ENCODE measurements at places on chromosomes 2 and 18.

GRCh38 chr18:38756436-38756835 lies 1190.8 kb upstream of the CELF4 start:
- DNase-seq, result no peak

GRCh38 chr2:54859997-54860701 lies 136.7 kb downstream of the EML6 start:
- DNase-seq, result peak; percentile 89

GRCh38 chr2:231201475-231201814 lies 3.0 kb downstream of the ARMC9 start:
- DNase-seq, result no peak

DNA sequence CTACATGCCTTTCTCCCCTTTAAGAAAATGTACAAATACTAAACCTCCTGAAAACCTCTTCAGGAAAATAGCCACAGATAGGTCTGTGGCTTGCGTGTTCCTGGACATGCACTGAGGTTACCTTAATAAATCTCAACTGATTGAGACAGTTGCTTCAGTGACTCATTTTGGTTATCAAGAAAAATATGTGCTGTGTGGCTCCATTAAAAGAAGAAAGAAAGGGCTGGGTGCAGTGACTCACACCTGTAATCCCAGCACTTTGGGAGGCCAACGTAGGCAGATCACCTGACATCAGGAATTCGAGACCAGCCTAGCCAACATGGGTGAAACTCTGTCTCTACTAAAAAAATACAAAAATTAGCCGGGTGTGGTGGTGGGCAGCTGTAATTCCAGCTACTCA lies 27.1 kb downstream of the CREG2 start:
- DNase-seq, result peak; percentile 9

DNA sequence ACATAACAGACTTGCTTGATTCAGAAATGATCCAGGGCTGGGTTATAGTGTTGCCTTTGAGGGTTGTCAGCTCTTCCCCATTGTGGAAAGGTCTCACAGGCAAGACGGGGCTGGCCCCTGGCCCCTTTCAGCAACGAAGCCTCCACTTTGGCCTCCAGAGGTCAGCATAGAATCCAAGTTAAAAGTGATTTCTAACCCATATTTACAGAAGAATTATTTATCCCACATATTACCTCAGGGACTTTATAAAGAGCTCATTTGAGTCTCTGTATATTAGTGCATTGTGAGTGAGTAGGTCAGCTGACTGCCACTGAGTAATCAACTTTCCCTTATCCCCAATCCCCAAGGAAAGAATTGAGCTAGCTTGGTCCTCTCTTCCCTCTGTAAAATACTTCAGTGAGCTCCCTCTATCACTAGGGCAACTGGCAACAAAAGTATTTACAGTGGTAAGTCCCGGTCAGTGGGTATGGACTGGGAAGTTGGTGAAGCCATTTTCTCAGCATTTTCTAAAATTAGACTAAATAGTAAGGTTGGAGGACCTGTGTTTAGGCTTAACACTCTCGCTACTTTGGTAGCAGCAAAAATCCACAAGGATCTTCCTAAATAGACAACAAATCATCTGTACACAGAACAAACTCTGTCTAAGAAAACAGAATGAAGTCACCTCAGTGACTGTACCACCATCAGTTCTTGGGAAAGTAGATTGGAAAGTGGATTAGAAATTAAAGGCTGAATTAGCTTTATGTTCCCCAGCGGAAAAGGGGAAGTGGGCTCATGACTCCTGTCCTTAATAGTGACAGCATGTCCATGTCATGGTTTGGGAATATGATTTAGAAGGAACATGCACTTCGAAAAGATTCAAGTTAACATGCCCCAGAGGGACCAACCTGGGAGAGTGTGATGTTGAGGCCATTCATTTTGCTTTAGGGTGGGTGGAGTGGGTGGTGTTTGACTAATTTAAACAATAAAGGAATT lies 171.0 kb upstream of the SIX3 start:
- DNase-seq, result no peak

GRCh38 chr18:45324495-45325113 lies 290.7 kb upstream of the SLC14A2 start:
- peak; percentile 90 for DNase-seq

- DNase-seq, result no peak
Observed at GRCh38 chr2:181367906-181368435, 89.2 kb upstream of the ITGA4 start.

DNA sequence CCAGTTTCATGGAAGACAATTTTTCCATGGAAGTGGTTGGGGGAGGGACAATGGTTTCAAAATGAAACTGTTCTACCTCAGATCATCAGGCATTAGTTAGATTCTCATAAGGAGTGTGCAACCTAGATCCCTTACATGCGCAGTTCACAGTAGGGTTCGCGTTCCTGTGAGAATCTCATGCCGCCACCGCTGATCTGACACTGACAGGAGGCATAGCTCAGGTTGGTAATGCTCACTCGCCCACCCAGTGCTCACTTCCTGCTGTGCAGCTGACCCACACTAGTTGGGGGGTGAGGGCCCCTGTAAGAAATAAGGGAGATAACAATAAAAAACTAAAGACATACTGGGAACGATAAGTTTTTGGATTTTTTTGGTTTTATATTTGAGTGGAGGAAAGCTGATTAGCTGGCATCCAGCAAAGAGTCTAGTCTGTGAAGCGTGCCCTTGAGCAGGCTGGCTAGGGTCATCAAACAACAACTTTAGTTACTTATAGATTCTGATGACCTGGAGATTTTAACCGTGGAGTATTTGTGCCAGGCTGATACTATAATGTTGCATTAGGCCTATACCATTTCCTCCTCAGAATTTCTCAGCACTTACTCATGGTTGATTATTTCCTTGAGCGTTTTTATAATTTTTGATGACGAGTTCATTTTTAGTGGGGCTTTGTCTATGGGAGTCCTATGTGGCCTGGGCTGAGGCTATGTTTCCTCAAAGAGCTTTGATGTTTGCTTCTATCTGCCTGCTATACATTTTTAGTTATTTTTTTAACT lies 6.3 kb upstream of the MCFD2 start:
- peak; percentile 65 for DNase-seq

DNA sequence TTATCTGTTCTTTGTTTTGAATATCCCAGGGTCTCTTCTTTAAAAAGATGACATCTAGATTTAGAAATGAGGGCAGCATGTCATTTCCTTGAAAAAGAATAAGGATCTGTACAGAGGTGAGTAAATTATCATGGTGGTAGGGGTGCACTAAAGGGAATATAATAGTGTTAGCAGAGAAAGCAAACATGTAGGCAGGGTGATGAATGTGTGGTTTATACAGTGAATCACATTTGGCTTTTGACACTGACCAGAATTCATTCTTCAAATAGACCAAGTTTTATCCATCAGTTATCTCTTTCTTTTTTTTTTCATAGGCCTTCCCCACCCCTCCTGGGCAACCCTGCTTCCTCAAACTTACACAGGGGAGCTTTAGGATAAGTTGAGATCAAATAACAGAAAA lies 184.5 kb upstream of the LRP1B start:
- DNase-seq, result no peak

DNA sequence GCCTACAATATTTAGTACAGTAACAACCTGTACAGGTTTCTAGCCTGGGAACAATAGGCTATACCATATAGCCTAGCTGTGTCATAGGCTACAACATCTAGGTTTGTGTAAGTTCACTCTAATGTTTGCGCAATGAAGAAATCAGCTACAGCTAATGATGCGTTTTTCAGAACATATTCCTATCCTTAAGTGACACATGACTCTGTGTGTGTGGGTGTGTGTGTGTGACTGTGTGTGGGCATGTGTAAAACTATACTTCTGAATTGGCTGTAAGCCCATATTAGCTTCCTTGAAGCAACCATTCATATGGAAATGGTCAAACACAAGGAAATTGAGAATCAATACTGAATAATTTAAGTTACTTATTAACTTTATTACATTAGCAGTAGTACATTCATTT lies 120.8 kb upstream of the SULT1C3 start:
- no peak for DNase-seq

GRCh38 chr2:71064754-71065621 lies 3.5 kb upstream of the NAGK start:
- DNase-seq, result no peak

- no peak for DNase-seq
Observed at GRCh38 chr18:66461344-66461743, 142.5 kb downstream of the CDH19 start.

DNA sequence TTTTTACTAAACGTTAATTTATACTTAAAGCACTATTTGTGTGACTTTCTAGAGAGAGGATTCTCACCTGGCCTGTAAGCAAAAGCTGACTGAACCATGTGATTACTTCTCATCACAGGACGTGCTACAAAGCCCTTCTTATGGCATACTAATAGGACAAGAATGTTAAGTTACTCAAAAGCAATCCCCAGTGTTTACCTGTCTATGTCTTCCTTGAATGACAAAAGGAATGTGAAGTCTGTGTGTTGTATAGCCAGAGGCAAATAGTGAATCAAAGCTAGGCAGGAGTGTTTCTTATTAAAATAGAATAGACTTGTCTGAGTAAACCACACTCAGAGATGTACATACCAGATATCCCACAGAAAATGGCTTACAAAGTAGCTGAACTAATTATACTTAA lies 1465.5 kb downstream of the SUCLG1 start:
- DNase-seq, result peak; percentile 19

- DNase-seq, result no peak
Observed at GRCh38 chr2:210919128-210919527, 362.7 kb downstream of the CPS1 start.

DNA sequence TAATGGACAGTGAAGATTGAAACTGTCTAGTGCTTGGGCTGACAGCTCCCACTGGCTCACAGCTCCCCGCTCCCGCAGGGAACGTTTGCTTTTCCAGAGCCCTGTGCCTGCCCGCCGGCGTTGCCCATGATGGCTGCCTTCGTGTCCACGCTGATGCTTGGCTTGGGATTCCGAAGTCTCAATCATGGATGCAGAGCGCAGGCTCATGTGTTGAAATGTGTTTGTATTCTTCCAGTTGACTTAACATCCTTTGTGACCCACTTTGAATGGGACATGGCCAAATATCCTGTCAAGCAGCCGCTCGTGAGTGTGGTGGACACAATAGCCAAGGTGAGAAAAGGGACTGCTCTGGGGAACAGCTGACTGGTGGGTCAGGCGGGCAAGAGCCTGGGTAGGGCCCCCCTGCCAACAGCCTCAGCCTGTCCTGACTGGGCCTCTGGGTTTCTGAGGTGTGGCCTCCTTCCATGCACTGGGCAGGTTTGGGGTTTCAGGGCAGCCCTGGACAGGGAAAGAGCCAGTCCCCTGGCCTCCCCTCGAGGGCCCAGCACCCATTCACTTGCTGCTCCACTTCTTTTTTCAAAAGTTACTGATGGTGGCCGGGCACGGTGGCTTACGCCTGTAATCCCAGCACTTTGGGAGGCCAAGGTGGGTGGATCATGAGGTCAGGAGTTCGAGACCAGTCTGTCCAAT lies 42.8 kb downstream of the ATP6V1C2 start:
- no peak for DNase-seq

DNA sequence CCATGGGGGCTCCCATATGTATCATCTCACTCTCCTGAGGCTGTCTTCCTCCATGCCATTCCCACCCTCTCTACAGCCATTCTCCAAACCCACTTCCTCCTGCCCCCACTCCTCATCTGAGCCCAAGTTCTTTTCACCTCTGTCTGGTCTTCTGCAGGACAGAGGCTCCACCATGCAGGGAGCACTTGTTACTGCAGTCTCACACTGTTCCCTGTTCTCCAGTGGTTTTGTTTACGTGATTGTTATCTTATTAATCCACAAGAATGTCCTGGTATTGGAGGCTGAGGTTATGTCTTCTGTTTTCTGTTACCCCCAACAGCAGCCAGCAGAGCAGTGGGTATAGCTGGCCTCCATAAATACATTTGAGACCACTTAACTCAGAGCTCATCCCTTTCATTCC lies 51.4 kb downstream of the PAX8 start:
- DNase-seq, result no peak

DNA sequence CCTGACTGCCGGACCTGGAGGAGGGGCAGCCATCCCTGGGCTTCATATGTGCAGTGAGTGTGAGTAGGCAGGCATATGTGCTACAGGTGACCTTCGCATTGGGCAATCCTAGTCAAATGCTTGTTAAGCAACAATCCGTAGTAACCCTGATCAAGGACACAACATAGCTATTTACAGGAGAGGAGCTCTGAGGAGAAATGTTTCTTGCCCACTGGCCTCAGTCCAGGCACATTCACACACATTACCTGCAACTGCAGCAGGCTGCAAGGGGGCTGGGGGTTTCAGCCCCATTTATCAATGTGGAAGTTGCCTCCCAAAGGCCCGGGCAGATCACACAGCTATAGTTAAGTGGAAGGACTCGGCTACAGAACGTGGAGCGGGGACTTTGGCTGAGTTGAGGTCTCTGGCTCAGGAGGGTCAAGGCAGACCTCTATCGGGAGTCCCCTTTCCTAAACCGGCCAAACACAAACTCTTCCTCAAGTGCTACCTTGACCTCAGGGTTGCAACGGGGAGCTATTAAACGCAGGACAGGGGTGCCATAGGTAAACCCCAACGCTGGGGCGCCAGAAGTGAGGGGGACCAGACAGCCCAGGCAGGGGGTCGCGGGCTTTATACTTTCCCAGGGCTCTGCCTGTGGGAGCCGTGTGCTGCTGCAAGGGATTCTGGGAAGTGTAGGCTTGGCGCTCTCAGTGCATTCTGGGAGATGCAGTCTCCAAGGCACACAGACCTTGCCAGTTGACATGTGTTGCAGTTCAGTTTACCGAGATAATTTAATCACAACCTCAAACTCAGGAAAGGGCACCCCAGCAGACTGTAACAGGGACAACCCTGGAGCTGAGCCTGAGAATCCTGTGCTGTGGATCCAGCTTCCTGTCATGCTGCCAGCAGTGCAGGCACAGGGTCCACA lies 9.4 kb downstream of the KHK start:
- peak; percentile 43 for DNase-seq

GRCh38 chr2:118731413-118731812 lies 116.0 kb downstream of the EN1 start:
- DNase-seq, result no peak

DNA sequence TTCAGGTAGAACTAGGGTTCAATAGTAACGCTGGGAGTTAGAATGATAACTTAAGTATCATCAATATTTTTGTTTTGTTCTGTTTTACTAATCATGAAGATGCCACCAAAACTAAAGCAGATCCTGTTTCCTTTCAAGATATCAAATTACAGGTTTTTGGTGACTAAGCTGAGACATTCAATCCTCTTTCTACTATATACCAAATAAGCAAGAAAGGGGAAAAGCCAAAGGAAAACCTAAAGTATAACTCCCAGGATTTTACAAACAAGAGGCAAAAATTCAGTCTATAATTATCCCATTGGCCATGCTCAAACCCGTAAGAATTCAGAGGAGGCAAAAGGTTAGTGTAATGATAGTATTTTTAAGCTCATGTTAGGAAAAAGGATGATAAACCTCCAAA lies 175.2 kb upstream of the CCDC150 start:
- DNase-seq, result no peak

DNA sequence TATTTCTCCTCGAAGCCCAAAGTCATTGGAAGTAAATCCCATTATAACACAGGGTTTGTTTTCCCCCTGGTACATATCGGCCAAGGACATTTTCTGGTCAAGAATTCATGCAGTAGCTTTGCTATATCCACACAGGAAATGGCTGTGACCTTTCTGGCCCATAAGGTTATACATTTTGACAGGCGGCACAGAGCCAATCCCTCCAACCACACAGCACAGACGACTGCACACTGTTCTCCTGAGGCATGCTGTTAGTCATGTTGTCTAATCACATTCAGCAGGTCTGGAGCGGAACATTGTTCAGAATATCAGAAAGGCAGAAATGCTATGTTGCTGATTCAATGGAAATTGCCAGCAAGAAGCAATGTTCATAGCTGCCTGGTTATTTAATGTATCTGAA lies 742.3 kb upstream of the SLC8A1 start:
- peak; percentile 54 for DNase-seq

Measured in fibroblast of skin of right quadriceps (primary cell).